Aortic smooth muscle cell (primary cell): ENCODE measurements at places on chromosomes 4 and X. TPM values are rescaled to one million over a fixed set of nuclear protein-coding genes. Genes with fewer than 3 reads are reported as not detected.

JCHAIN gene
- 0.12 and 0.13 TPM in 2 replicates for total RNA-seq

HTR2C gene
- total RNA-seq, result not detected in 2 replicates

WDR17 gene
- 0.26 and 0.93 TPM in 2 replicates for total RNA-seq

PNMA6F gene
- total RNA-seq, result not detected in 2 replicates

PF4V1 gene
- total RNA-seq, result 0.40 TPM in 1 of 2 replicates, not detected in the other

ASB9 gene
- total RNA-seq, result 1.6 and 2.6 TPM in 2 replicates
